ENCODE measurements at places on chromosomes 4 and X. TPM values are rescaled to one million over a fixed set of nuclear protein-coding genes. Genes with fewer than 3 reads are reported as not detected.
A peak's percentile ranks its signal among the peaks of the same experiment; 100 is the strongest.

DNA sequence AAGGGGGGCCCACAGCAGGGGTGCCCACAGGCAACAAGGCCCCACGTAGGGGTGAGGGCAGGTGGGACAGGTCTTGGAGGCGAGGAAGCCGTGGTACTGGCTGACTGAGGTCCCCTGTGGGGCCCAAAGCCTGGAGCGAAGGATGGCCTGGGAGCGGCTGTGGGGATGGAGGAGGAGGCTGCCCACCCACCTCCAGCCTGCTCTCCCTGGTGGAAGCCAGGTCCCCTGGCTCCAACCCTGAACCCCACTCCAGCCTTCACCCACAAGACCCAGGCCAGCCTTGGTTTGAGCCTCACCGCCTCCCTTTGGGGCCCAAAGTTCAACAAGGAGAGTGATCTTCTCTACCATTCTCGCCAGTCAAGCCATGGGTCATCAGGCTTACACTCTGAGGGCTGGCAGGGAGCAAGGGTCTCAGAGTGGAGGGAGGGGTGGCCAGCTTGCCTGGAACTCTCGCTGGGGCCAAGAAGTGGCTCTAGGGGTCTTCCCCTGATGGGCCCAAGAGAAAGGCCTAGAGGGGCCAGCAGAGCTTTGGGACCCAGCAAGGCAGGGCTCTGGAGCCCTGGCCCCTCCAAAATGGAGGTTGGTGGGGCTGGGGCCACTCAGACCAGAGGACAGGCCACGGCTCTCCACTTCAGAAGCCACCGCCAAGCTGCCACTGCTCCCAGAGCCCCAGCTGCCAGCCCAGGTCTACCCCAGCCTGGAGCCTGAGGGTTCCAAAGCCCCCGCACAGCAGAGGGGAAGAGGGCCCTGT is 5.0 kb downstream of the PNCK start:
- no peak for DNase-seq

Gene KLKB1
- not detected for total RNA-seq

DNA sequence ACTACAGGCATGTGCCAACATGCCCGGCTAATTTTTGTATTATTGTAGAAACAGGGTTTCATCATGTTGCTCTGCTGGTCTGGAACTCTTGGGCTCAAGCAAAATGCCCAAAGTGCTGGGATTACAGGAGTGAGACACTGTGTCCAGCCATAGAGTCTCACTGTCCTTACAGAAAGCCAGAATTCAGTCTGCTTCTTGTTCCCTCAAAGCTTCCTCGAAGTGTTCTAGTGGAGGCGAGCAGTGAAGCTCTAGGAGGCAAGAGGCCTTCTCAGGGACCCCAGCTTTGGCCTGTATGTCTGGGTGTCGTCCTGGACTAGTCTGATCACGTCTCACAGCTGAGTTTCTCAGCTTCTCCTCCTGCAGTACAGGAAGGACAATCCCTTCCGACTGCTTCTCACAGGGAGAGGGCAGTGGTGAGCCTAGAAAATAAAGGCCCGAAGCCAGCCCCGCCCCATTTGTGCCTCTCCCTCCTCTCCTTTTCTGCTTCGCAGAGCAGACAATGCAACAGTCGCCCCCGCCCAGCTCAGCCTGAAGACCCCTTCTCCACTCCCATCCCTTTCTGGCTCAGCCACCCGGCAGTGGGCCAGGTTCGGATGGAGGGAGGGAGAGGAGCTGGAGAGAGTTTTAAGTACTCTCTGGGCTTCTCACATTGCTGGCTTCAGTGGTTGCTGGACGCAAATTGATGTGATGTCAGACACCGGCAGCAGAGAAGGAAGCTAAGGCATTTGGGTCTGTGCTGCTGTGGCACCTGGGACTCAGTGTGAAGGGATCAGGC is 11.1 kb upstream of the FAM3A start:
- peak; percentile 89 for DNase-seq

Gene SSX1
- not detected for total RNA-seq

Gene SLC49A3
- 3.6 TPM for total RNA-seq

DNA sequence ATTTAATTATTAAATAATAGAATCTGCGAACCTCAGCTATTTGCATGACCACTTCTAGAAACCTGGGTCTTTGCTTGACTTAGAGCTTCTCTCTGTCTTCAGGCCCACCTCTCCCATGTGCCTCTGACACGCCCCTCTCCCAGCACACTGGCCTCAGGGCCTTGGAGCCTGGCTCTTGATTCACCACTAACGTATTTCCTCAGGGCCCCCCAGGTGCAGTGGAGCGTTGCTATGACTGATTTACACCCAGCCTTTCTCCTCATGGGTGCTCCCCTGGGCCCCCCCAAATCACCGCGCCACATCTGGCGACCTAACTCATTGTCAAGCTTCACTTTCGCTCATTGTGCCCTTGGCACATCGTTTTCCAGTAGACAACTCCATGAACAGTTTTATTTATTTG is 37.9 kb upstream of the TENM3 start:
- no peak for DNase-seq

Gene TCEAL7
- 11.3 TPM for total RNA-seq

DNA sequence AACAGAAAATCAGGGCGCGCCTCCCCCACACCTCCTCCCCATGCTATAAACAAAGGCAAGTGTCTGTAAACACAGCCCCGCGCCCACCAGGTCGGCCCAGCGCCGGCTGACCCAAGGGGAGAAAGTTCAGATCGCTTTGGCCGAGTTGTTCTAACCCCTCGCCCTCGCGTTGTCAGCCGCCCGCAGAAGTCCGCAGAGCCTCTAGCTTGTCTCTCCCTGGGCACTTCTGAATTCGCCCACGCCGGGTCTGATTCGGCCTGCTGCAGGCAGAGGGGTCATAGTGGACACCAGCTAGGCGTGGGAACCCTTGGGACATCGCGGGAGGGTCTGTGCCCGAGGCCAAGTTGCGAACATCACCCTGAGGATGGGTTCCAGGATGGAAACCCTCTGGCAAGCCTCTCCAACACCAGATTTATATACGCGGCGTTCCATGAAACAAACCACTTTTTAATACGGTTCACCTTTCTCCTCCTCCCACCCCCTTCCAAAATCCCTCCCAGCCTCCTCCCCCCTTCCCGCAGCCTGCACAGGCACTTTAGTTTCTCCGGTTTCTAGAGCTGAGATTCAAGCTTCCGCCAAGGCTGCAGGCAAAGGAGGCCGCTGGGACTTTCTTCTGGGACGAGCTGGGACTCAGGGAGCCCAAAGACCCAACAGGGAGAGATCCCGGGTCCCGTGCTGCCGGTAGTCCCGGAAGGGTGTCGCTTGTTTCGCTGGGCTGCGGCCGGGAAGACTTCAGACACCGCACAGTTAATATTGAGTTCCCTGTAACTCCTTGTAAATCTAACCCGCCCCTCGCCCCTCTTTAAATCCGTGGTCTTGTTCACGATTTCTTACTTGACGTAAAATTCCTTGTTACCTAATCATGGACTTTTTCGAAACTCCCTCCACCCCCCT is 4.7 kb downstream of the HAND2 start:
- DNase-seq = peak; percentile 55
